ENCODE measurements at places on chromosomes 2 and 18.

GRCh38 chr18:48263914-48264902 lies 145.0 kb downstream of the ZBTB7C start:
- DNase-seq, result no peak

DNA sequence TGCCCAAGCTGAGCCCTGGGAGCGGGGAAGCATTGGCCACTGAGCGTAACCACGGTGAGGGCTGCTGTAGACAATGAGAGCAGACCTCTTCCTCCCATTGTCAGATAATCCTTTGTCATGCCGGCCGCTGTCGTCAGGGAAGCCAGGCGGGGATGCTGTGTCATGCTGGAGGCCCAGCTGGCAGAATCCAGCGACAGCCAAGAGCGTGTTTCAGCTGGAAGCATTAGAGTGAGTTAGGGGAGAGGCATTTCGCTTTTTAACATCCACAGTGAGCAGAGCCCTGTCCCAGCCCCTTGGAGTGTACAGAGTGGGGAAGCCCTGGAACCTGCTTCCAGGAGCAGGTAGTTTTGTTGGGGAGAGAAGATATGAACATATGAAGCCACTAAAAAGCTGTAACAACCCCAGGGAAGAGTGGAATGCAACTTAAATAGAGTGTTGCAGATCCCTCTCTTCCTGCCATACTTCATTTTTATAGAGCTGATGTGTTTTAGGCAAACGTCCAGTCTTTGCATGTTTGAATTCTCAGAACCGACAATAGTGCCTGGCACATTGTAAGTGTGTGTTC lies 7.0 kb downstream of the CTIF start:
- no peak for DNase-seq

DNA sequence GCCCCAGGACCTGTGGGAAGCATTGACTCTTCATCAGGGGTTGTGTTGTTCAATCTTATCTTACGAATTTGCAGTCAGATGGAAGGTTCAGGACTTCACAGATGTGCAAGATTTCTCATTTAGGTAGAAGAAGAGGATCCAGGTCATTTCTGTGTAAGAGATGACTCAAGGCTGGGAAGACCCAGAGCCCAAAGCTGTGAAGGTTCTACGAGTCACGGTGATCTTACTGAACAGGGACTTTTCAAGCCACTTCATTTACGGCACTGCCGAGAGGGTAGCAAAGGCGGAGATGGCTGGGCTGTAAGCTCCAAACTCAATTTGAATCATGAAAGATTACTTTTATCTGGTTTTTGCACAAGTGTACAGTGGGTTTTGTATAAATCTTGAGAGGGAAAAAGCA lies 228.0 kb upstream of the MEX3C start:
- no peak for DNase-seq

DNA sequence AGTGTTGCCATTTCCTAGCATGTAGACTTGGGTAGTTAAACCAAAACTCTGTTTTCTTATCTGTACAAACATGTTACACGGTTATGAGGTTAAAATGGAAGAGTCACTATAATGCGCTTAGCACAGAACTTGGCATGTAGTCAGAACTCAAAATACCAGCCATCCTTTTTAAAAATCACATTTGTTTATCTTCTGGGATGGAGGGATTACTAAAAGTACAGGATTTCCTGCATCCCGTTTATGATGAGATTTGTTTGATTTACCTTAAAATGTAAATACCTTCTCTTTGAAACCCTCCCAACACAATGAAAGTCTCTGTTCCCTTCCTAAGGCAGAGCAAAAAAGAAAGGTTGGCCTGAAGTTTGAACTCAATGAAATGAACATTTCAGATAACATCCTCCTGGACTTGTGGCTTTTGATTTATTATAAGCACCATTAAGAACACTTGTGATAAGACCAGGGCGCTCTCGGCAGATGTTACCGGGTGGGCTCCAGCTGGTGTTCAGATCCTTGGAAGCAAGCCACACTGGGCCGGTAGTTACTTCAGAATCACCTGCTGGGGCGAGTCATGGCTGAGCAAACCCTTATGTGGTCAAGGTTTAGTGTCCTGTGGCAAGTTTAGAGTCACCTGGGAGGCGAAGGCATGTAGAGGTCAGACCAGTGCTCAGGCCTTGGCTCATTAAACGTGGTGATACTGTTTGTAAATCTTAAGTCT lies 105.7 kb downstream of the MGAT5 start:
- no peak for DNase-seq

GRCh38 chr2:3778851-3779495 lies 75.6 kb downstream of the DCDC2C start:
- no peak for DNase-seq

All from stimulated activated CD8-positive, alpha-beta memory T cell treated with anti-CD3 and anti-CD28 coated beads, Interleukin-4, amount 100 ng/mL, for 4 hours (primary cell).